ENCODE measurements at places on chromosomes 3 and 15.

GRCh38 chr3:196804773-196805172, 62.9 kb upstream of the SENP5 start:
- H3K36me3 ChIP-seq: peaks cover 84% of the 10 kb centered on the region
- H3K27me3 ChIP-seq: no peaks in the 10 kb centered on the region
- H3K27ac ChIP-seq: no peak overlapping the region
- H3K4me3 ChIP-seq: no peak overlapping the region

GRCh38 chr3:131899021-131899420, 135.8 kb downstream of the CPNE4 start:
- H3K4me3 ChIP-seq: no peak overlapping the region
- no peaks in the 10 kb centered on the region for H3K36me3 ChIP-seq
- H3K27ac ChIP-seq: no peak overlapping the region
- no peaks in the 10 kb centered on the region for H3K4me1 ChIP-seq
- H3K27me3 ChIP-seq: no peaks in the 10 kb centered on the region
- no peak for DNase-seq

DNA sequence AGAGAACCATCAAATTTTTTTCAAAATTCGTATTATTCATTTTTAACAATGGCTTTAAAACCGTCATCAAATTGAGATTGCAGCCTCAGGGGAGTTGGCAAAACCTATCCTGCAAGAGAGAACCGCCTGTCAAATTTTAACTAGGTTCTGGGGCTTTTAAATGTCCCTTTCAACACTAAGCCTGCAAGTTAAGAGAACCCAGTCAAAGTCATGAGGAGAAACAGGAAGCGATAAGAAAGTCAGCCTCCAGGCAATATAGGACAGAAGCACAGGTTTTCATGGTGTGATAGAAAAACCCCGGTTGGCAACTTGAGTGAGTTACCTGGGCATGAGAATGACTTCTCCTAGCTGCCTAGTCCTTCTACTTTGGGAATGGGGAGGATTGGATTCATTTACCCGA, 59.8 kb downstream of the CPNE4 start:
- no peaks in the 10 kb centered on the region for H3K4me1 ChIP-seq
- no peaks in the 10 kb centered on the region for H3K27me3 ChIP-seq
- H3K36me3 ChIP-seq: no peaks in the 10 kb centered on the region
- no peak for DNase-seq
- no peak overlapping the region for H3K27ac ChIP-seq
- no peak overlapping the region for H3K4me3 ChIP-seq

DNA sequence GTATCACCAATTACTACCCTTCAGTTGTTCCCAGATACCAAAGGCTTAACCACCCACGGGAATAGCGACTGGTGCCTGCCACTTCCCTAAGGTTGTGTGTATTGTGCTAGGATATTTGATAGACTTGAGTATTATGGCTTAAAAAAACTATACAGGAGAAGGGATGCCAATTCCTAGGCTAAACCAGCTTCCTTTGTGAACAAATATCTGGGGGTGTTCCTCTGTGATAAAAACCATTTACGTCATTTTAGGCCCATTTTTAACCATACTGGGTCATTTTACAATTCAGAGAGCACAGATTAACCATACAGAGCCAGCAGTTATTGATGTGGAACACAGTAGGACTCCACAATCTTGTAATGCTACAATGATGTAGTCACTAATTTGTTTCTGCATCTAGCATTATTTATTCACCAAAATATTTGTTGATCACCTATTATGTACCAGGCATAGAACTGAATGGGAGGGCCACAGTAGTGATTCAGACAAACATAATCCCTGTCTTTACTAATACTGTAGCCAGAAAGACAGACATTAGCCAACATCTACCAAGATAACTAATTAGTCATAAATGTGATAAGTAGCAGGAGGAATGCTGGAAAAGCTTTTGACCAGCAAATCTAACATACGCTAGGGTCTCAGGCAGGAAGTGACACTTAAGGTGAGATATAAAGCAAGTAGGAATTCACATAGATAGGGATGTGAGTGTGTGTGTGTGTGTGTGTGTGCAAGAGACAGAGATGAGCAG, 184.8 kb downstream of the MECOM start:
- H3K4me3 ChIP-seq: no peak overlapping the region
- DNase-seq: no peak
- H3K27me3 ChIP-seq: no peaks in the 10 kb centered on the region
- no peak overlapping the region for H3K27ac ChIP-seq

GRCh38 chr15:90711418-90711824, 5.7 kb upstream of the BLM start:
- H3K27ac ChIP-seq: no peak overlapping the region
- H3K4me3 ChIP-seq: no peak overlapping the region
- no peaks in the 10 kb centered on the region for H3K27me3 ChIP-seq
- no peak for DNase-seq
- H3K36me3 ChIP-seq: no peaks in the 10 kb centered on the region

Data from stomach (tissue), 19 donors.